NCI-H774 (cell line): ENCODE measurements at places on chromosomes 5 and 9.
A peak's percentile ranks its signal among the peaks of the same experiment; 100 is the strongest.

GRCh38 chr5:5678909-5679308 is 256.4 kb downstream of the ICE1 start:
- no peak for DNase-seq

- DNase-seq: peak; percentile 23
Measured at GRCh38 chr9:133008824-133009223, 22.0 kb upstream of the GTF3C5 start.

DNA sequence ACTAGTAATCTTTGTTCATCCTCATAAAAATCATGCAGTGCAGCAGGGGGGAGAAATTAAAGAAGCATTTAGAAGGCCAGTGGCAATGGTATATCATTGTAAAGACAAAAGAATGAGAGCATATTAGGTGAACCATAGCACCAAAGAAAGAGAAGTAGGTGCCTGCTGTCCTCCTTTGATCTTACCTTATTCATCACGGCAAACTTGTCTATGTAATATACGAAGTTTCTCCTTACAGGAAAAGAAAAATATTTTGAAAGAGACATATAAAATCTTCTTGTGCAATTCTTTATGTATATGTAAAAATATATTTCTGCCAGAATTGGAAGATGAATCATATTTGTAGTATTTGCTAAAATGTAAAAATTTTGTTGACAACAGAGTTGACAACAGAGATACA is 411.3 kb upstream of the ARRDC3 start:
- DNase-seq: no peak

GRCh38 chr9:134186471-134187109 is 22.2 kb upstream of the RNU6ATAC start:
- DNase-seq: no peak

GRCh38 chr9:128928624-128929023 is 7.8 kb downstream of the PHYHD1 start:
- no peak for DNase-seq

DNA sequence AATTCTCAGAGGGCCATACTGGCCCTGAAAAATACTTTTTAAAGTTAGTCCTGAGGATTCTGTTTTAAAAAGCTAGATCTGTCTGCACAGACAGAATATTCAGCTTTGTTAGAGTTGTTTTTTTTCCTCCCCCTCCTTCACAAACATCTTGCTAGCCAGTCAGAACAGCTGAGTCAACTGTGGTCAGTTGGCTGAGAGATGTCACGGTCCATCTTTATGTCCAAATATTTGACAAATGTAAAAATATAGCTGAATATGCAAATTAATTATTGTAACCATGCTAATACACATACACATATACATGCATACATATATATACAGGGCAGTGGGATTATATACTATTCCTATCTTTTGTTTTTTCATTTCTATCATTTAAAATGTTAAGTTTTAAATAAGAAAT is 33.9 kb downstream of the UNC13B start:
- no peak for DNase-seq

- DNase-seq: peak; percentile 55
Measured at GRCh38 chr9:128007566-128008138, 26.9 kb upstream of the EEIG1 start.

GRCh38 chr9:87659534-87660419 is 66.1 kb upstream of the CTSL start:
- no peak for DNase-seq

- DNase-seq: no peak
Measured at GRCh38 chr5:173884402-173885053, 3.6 kb upstream of the CPEB4 start.

DNA sequence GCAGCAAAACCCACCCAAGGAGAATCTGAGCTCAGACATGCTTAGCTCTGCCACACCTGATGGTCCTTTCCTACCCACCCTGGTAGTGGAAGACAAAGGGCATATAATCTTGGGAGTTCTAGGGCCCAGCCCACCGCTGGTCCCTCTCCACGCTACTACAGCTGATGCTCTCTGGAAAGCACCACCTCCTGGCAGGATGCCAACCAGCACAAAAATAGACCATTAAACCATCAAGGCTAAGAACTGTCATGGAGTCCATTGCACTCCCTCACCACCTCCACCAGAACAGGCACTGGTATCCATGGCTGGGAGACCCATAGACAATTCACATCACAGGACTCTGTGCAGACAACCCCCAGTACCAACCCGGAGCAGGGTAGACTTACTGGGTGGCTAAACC is 111.0 kb upstream of the IL7R start:
- DNase-seq: no peak

DNA sequence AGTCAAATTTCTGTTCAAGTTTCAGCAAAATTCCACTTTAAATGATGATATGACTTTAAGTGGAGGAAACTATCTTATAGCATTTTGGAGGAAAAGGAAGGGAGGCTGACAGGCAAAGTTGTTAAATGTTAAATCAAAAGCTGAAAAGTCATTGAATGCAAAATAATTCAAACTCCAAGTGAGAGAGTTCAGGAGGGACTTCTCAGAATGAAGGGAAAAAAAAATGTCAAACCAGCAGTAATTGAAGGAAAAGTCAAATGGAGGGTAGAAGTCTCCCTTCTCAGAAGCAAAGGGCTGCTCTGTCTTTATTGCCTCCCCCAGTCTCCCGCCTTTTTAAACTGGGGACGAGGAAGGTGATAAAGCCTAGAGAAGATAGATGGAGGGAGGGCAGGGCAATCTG is 134.8 kb downstream of the CMYA5 start:
- DNase-seq: no peak

GRCh38 chr5:133106761-133107572 is 55.2 kb downstream of the HSPA4 start:
- no peak for DNase-seq

DNA sequence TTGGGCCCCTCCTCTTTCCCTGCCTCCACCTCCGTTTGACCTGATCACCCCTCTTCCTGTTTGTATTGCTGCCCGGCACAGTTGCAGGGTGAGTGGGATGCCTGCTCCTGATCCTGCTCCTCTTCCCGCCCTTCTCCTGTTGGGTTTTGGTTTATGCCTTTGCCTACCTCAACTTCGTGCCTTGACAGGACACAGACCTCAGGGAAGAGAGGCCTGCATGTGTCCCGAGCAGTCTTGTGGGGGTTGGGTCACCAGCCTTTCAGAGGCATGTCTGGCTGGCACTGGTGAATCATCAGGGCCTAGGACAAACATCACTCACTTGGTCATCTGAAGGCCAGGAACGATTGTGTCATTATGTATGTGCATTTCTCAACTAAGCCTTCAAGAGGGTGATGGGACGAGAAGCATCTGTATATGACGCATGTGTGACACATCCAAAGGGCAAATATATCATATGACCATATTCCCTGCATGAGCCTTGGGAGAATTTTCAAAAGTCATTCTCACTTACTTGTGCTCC is 56.9 kb downstream of the NPR3 start:
- no peak for DNase-seq

DNA sequence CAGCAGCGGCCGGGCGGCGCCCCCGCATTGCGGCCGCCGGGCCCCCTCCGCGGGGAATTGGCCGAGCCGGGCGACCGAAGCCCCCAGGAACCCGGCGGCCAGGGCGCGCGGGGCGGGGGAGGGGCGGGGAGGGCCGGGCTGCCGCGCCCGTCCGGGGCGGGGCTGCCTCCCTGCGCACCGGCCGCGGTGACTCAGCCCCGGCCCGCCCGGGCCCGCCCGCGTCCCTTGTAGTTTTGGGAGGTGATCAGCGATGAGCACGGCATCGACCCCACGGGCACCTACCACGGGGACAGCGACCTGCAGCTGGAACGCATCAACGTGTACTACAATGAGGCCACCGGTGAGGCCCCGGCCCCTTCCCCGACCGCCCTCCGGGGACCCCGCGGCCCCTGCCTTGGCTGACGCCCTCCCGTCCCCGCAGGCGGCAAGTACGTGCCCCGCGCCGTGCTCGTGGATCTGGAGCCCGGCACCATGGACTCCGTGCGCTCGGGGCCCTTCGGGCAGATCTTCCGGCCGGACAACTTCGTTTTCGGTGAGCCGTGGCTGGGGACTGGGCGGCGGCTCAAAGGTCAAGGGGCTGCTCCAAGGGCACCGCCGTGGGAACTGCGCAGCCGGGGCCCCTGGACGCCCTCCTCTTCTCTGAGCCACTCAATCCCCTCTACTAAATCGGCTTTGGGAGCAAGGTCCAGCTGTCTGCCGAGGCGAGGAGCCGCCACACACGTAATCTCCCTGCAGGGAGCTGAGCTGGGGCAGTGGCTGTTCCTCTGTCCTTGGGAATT is 592 bp downstream of the TUBB4B start:
- peak; percentile 48 for DNase-seq

DNA sequence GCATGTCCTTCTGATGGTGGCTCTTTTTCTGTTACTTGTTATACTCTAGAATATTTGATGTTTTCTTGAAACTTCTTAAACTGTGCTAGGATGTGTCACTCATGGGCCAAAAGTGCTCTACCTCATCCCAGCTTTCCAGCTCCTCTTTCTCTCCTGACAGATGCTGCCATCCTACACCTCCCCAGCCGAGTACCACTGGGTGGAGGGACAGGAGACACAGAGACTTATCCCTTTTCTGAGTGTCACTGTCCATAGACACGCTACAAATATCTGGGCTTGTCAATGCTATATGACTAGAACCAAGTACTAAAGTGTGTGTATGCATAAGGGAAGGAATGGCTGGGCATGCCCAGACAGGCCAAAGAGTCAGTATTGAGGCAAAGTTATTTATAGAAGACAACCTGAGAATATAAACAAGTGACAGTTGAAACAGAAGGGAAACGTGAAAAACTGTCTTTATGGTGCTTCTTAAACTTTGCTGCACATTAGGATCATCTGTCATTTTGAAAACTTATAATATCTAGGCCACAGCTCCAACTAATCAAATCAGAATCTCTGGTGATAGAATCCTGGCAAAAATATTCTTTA is 188.0 kb downstream of the CARTPT start:
- DNase-seq: no peak

- DNase-seq: no peak
Measured at GRCh38 chr5:179271821-179272325, 73.4 kb downstream of the ADAMTS2 start.

DNA sequence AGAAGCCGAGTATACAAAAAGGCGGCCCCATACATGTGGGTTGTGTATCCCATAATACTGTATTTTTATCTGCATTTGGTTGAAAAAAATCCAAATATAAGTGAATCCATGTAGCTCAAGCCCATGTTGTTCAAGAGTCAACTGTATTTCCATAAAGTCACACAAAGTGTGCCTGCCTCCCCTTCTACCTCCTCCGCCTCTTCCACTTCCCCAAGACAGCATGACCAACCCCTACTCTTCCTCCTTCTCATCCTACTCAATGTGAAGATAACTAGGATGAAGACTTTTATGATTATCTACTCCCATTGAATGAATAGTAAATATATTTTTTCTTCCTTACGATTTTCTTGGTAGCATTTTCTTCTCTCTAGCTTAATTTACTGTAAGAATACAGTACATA is 92.7 kb downstream of the RFX3 start:
- DNase-seq: no peak

- no peak for DNase-seq
Measured at GRCh38 chr9:82436475-82436874, 447.9 kb downstream of the SPATA31D1 start.

- no peak for DNase-seq
Measured at GRCh38 chr5:77632526-77633206, 5.8 kb downstream of the OTP start.

GRCh38 chr5:50969151-50970031 is 303.0 kb downstream of the PARP8 start:
- DNase-seq: no peak

GRCh38 chr5:31270396-31270795 is 76.9 kb downstream of the CDH6 start:
- DNase-seq: peak; percentile 11

DNA sequence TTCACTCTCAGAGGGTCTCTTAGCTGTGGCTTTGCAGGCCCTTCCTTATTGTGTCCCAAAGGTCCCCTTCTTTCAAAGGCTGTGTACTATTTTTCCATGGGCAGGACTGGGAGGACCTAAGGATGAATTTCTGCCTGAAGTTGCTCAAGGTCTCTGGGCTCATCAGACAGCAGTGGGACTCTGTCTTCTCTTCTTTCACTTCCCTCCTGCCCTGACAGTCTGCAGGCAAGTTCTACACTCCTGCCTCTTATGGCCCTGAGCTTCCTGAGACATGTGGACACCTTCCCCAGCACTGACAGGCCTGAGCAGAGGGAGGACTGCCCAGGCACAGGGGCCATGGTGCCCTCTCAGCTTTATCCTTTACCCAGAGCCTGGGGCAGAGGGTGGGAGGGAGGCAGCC is 14.8 kb downstream of the ENHO start:
- DNase-seq: no peak

DNA sequence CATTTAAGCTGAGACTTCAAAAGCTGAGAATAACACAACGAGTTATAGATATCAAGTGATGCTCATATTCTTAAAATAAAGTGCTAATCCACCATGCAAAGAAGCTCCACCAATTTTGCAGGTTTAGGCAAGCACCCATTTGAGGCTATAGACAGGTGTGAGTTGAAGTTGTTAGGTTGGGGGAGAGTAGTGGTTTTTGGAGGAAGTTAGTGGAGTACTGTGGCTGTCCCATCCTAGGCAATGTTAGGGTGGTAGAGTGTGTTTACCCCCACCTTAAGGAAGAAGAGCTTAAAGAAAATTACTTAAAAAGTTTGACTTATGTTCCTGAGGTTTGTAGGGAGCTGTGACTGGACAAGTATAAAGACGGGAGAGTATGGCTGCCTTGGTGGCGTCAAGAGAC is 98.9 kb upstream of the MAN2A1 start:
- no peak for DNase-seq

DNA sequence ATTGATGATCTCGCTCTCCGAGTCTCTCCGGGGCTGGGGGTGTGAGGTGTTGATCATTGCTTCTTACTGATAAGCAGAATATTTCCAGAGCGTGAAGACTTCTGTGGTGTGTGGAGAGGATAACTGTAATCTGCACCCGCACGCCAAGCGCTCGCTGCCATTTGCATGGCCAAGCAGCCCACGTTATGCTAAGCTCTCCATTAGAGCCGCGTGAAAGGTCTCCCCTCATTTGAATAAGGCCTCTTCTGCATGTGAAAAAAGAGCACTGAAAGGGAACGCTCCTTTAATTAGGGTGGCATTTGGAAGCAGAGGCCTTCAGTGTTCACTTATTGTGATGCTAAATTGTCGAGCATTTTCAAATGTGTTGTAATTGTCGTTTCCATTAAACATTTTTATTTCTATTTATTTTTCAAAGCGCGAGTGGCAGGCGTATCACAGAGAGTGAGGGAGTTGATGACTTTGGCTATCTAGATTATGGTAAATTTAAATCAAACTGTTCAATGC is 163.6 kb upstream of the IRX2 start:
- no peak for DNase-seq

DNA sequence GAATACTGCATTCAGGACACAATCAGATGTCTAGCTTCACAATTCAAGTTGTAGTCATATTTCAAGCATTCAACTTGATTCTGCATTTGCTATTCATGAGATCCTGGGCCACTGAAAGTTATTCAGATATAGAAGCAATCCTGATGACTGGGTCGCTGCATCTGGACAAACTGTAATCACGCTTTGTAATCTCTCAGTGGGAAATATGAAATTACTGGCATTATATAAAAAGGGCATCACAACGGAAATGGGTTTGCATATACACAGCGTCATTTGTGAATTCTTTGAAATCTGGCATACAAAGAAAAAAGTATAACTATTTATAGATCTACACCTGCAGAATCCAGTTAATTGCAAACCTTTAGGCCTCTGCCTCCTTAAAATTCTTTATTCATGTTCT is 102.2 kb downstream of the PARP8 start:
- DNase-seq: no peak
